ENCODE measurements at places on chromosomes 7 and 10.

DNA sequence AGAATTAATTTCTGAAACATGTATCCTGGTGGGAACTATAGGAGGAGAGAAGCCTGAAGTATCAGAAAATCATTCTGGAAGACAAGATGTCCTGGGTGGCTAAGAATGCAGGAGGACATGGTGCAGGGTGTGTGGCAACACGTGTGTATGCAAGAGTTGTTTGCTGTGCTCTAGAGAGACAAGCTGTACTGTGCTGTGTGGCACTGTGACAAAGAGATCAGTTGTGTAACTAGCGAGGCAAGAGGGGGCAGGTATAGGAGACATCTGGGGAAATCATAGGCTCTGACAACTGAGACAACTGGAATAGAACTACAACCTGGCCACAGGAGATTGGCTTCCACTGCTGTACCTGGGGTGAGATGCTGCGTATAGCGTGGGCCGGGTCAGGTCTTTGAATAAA, 9.3 kb downstream of the ITGA8 start:
- no peak for DNase-seq
- H3K27me3 ChIP-seq: no peaks in the 10 kb centered on the region
- no peaks in the 10 kb centered on the region for H3K36me3 ChIP-seq
- H3K4me3 ChIP-seq: no peak overlapping the region
- no peaks in the 10 kb centered on the region for H3K4me1 ChIP-seq

DNA sequence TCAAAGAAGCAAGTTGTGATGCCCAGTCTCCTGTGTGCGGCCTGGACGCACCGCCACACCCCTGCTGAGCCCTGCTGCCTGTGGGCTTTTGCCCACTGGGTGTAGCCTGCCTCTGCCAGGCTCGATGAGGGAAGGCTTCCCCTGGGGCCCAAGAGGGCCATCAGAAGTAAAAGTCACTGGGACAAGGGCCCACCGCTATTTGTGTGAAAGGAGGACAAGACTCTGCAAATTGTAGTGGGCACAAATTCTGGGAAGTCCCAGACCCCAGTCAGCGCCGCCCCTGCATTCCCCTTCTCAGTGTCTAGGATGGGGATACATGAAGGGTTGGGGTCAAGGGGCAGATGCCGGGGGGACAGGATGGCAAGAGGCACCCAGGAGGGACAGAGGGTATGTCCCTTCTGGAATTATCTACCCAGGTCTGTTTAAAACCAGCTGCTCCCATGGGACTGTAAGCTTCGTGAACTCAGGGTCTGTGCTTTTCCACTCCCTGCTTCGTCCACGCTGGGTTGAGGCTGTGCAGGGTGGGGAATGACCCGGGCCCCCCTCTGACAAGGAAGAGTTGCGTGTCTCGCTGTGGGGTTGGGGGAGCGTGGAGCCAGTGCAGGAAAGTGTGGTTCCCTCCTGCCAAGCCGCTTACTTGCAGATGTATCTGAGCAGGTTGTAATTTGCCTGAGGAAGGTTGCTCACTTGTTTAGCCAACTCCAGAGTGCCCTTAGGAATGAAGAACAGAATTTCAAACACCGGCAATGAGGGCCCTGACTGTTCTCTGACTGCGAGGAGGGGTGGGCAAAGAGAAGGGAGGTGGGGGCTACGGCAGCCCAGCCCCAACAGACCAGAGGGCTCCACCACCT, 147.2 kb downstream of the MAPK8 start:
- no peaks in the 10 kb centered on the region for H3K27me3 ChIP-seq
- H3K4me3 ChIP-seq: no peak overlapping the region
- peaks cover 14% of the 10 kb centered on the region for H3K36me3 ChIP-seq
- DNase-seq: no peak

DNA sequence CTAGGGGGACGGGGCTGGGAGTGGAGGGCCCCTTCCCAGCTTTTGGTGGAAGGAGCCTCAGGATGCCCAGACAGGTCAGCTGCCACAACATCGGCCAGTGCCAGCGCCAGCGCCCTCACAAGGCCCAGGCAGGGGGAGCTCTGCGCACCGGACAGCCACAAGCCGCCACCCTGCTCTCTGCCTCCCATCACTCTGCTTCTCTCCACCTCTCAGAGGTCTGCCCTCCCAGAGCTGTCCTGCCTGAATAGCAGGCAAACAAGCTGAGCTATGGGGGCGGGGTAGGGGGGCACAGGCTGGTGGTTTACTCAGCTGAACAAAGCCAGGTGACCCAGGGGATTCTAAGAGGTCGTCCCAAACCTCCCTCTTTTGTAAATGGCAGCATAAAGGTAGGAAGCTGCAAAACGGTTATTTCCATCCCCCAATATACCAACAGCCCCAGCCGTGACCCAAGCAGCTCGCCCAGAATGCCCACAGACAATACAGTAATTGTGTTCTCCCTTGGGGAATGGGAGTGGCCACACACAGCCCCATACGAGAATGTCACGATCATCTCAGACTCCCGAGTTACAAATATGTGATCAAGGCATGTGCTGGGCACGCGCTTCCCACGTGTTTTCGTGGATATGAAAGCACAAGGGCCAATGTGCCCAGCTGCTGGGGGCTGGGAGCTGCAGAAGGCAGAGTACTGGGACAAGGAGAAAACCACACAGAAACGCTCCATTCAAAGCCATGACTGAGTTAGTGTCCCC, 19.7 kb downstream of the FAM53B start:
- H3K4me3 ChIP-seq: no peak overlapping the region
- no peaks in the 10 kb centered on the region for H3K27me3 ChIP-seq
- H3K36me3 ChIP-seq: no peaks in the 10 kb centered on the region
- DNase-seq: no peak
- peaks cover 2% of the 10 kb centered on the region for H3K4me1 ChIP-seq

DNA sequence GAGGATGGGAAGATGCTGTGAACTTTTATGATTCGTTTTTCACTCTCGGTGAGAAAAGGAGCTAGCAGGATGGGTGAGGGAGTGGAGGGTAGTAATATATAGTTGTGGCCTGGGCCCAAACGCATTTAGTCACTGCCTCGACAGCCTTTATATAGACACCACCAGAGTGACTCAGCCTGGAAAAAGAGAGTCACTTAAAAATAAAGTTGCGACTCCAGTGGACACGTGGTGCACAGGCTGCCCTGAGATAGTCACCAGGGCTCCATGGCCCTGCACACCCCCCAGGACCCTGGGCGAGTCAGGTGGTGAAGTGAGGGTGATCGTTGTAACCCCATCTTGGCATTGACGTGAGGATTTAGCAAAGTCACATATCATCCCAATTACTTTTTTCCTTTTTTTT, 106.7 kb downstream of the CUX1 start:
- peak; percentile 88 for DNase-seq
- H3K36me3 ChIP-seq: no peaks in the 10 kb centered on the region
- H3K27me3 ChIP-seq: no peaks in the 10 kb centered on the region
- H3K4me3 ChIP-seq: no peak overlapping the region
- peak overlapping the region; percentile 20 for H3K27ac ChIP-seq

- no peaks in the 10 kb centered on the region for H3K4me1 ChIP-seq
- no peaks in the 10 kb centered on the region for H3K36me3 ChIP-seq
- H3K4me3 ChIP-seq: no peak overlapping the region
- no peak overlapping the region for H3K27ac ChIP-seq
Observed at GRCh38 chr10:117189557-117189956, 7.7 kb upstream of the KCNK18 start.

- DNase-seq: no peak
- H3K36me3 ChIP-seq: no peaks in the 10 kb centered on the region
- H3K27me3 ChIP-seq: no peaks in the 10 kb centered on the region
- no peak overlapping the region for H3K4me3 ChIP-seq
Observed at GRCh38 chr10:27345455-27345920, 104.9 kb upstream of the ACBD5 start.

GRCh38 chr10:8975535-8975934, 921.0 kb downstream of the GATA3 start:
- H3K4me3 ChIP-seq: no peak overlapping the region
- no peaks in the 10 kb centered on the region for H3K4me1 ChIP-seq
- DNase-seq: no peak
- H3K36me3 ChIP-seq: no peaks in the 10 kb centered on the region
- H3K27ac ChIP-seq: no peak overlapping the region
- H3K27me3 ChIP-seq: no peaks in the 10 kb centered on the region

- no peaks in the 10 kb centered on the region for H3K4me1 ChIP-seq
- DNase-seq: no peak
- H3K27ac ChIP-seq: no peak overlapping the region
- no peak overlapping the region for H3K4me3 ChIP-seq
Observed at GRCh38 chr10:27104919-27105318, 4.6 kb upstream of the ANKRD26 start.

GRCh38 chr7:49775949-49776443, 2.6 kb downstream of the VWC2 start:
- H3K36me3 ChIP-seq: no peaks in the 10 kb centered on the region
- H3K27me3 ChIP-seq: peaks cover 17% of the 10 kb centered on the region
- H3K27ac ChIP-seq: no peak overlapping the region
- no peaks in the 10 kb centered on the region for H3K4me1 ChIP-seq
- H3K4me3 ChIP-seq: no peak overlapping the region

DNA sequence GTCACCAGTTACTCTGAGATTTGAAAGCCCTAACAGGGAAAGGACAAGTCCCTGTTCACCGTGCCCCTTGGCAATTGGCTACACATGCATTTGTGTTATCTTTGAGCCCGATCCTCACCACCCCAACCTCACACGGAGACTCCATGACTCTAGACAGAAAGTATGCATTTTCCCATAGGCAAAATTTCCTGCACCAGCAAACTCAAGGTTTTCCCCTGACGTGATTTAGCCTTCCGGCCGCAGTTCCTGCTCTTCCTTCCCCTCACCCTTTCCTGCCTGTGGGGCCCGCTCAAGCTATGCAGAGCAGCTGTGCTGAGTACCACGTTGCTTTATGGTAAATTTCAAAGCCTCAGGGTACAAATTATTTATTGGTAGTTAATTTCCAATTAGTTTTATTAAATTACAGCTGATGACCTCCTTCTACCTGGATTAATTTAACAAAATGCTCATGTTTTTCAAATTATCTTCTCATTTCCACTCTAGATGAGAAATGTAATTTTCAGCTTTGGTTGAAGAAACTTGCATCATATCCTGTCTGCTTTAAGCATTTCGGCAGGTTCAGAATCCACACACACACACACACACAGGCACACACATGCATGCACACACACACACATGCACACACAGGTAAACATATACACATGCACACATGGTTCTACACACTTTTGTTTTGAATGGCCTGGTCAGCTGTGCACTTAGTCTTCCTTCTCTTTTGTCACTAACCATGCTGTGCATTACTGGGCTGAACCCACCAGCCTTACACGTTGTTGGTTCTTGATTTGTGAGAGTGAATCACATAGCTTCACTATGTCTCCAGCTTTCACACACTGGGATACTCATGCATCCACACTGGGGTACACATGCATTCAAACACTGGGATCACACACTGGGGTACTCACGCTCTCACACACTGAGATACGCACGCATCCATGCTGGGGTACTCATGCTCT, 283.1 kb upstream of the PITRM1 start:
- no peaks in the 10 kb centered on the region for H3K27me3 ChIP-seq
- H3K27ac ChIP-seq: no peak overlapping the region
- H3K36me3 ChIP-seq: no peaks in the 10 kb centered on the region
- peaks cover 24% of the 10 kb centered on the region for H3K4me1 ChIP-seq

DNA sequence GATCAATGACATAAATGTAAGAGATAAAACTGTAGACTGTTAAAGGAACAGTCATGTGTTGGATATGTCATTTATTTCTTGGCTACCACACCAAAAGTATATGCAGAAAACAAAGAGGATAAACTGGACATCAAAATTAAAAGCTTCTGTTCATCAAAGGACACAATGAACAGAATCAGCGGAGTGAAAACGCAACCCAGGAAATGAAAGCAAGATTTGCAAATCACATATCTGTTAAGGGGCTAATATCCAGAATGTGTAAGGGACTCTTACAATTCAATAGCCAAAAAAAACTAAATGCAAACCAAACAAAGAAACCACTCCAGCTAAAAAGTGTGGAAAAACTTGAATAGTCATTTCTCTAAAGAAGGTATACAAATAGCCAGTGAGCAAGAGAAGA, 164.3 kb downstream of the ZMYND11 start:
- DNase-seq: no peak
- H3K4me1 ChIP-seq: peaks cover 8% of the 10 kb centered on the region
- no peak overlapping the region for H3K27ac ChIP-seq
- no peaks in the 10 kb centered on the region for H3K36me3 ChIP-seq

All from fibroblast of lung (primary cell).